Retina (tissue), 1 donor: ENCODE measurements at places on chromosomes 13 and 19.
A peak's percentile ranks its signal among the peaks of the same experiment; 100 is the strongest.

GRCh38 chr13:20921572-20921971 is 19.0 kb upstream of the XPO4 start:
- no peak for DNase-seq

DNA sequence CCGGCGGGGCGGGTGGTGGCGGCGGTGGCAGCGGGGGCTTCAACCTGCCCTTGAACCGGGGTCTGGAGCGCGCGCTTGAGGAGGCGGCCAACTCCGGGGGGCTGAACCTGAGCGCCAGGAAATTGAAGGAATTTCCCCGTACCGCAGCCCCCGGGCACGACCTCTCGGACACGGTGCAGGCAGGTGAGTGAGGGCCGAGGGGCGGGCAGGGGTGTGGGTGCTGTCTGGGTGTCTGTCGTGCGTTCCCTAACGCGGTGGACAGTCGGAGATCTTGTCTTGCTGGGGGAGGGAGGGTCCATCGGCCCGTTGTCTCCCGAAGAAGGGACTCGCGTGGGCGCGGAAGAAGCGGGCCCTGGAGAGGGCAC is 533 bp downstream of the LRCH1 start:
- DNase-seq: no peak

- no peak for DNase-seq
Measured at GRCh38 chr13:28744091-28744536, 25.3 kb upstream of the SLC46A3 start.

DNA sequence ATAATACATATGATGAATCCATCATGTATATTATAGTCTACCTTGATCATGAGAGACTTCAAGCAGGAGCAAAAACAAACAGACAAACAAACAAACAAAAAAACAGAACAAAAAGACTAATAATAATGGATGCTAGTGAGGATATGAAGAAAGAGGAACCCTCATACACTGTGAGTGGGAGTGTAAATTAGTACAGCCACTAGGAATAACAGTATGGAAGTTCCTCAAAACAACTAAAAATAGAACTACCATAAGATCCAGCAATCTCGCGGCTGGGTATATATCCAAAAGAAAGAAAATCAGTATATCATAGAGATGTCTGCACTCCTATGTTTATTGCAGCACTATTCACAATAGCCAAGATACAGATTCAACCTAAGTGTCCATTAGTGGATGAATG is 7.0 kb upstream of the DLEU7 start:
- no peak for DNase-seq

DNA sequence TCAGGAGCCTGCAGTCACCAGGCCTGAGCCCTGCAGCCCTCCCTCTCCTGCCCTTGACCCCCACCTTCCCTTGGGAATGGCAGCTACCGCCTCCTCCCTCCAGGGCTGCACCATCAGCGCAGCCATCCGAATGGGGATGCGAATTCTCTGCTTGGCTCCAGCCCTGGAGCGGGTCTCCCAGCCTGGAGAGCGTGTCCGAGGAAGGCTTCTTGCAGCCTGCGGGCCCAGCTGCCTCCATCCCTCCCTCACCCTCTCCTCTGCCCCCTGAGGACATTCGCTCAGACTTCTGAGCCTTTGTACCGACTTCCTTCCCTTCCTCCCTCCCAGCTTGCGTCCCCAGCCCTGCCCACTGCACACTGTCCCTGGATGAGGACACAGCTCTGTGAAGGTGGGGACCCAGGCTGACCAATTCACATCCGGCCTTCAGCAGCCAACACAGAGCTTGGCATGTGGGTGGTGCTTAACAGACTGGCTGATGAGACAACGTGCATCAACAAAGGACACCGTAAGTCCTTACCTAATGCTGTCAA is 6.0 kb upstream of the NKPD1 start:
- peak; percentile 63 for DNase-seq

GRCh38 chr13:103557878-103558277 is 491.7 kb upstream of the SLC10A2 start:
- no peak for DNase-seq

DNA sequence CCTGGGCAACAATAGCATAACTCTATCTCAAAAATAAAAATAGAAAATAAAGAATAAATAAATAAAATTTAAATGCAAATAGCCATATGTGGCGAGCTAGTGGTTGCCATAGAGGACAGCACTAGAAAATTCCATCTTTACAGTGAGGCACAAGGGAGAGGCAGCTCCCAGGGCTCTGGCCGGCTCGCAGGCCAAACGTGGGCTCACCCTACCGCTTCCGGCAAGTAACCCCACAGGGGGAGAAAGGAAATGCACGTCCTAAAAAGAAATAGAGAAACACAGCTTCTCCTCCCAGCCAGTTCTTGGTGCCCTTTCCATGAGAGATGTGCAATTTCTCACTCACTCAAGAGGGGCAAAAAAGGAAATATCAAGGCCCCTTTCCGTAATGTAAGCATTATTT is 12.4 kb upstream of the GRWD1 start:
- DNase-seq: no peak

- DNase-seq: no peak
Measured at GRCh38 chr19:48968813-48969218, 3.7 kb downstream of the FTL start.

GRCh38 chr19:39906283-39906682 is 28.2 kb downstream of the FCGBP start:
- no peak for DNase-seq

DNA sequence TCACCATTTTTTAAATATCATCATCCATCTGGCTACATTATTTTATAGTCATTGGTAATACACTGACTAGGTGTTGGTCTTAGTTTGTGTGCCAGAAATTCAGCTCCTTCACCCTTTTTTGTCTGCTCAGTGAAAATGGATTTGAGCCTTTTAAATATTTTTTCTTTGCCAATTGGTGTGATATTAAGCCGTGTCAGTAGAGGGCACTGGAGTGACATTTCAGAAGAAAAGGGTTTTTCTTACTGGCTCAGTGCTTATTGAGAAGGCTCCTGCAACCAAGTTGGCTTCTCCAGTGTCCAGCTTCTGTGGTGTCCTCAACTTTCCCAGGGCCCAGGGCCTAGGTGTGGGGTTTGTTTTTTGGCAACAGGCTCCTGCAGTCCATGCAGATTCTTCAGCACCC is 546.6 kb downstream of the DACH1 start:
- DNase-seq: no peak

DNA sequence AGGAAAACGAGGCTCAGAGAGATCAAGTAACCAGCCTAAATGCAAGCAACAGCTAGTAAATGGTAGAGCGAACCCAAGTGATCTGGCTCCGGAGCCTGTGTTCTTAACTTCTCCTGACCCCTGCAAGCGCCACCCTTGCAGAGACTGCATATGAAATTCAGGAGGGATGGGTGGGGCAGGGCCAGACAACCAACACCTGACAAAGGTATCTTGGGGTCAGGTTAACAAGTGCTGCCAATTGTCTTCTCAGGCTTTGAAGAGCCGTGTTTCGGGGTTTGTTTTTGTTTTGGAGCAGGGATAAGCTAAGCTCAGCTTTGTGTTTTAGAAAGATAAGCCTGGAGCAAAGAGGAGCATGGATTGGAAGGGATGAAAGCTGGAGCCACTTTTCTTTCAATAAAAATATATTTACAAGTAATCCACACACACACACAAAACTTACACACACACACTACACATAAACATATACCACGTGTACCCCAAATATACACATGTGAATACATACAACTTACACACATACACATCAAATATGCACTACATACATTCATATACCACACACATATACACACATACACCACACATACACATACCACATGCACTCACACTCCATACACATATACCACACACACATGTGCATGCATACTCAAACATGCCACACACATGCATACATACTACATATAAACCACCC is 722.0 kb downstream of the DIAPH3 start:
- DNase-seq: no peak

DNA sequence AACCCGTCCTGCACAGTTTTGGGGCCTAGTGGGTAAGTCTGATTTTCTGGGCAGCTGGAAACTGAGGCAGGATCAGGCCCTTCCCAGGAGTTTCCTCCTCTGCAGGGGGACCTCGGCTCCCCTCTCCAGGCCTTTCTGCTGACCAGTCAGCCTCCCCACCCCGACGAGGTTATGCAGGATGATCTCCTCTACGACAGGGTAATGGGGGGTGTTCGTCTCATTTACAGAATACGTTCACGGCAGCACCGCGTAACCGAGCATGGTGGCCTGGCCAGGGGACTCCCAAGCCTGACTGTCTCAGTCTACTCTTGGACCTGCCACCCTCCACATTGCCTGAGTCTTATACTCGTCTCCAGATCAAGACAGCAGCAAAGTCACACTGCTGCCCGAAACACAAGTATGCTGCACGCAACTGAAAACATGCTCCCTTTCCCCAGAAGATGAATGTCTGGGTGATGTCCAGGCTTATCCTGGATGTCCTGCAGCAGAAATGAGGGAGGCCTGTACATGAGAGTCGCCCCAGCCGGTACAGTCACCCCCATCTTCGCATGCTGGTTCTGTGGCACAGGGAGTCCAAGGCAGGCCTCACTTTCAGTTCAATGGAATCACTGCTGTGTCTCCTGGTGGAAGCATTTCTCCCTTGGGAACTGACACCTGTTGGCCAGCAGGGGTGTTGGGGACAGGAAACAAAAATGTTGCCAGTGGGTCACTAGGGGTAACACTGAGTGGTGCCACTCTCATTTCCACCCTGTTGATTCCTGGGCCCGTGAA is 120.8 kb downstream of the SOX1 start:
- DNase-seq: no peak

- no peak for DNase-seq
Measured at GRCh38 chr19:16449330-16449961, 22.3 kb downstream of the EPS15L1 start.
